ENCODE measurements at places on chromosomes 12 and 14.

- no peak for DNase-seq
Measured at GRCh38 chr12:109102491-109102890, 5.1 kb downstream of the UNG start.

DNA sequence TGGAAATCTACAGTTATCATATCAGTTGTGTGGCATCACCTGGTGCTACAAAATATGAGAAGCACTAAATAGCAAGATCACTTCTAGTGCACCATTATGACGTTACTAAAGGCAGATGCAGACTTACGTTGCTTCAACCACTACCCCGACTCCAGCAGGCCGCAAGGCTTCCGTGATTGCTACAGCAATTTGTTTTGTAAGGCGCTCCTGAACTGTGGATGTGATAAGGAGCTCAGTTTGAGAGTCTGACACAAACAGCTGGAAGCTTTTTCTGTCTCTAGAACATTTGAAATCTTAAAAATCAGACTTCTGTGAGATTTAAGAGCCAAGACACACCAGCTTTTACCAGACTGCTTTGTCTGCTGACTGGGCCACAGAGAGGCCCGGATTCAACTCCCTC is 57.0 kb downstream of the GCH1 start:
- no peak for DNase-seq

GRCh38 chr12:106586278-106586802 is 3.5 kb downstream of the RFX4 start:
- DNase-seq = no peak

- peak; percentile 94 for DNase-seq
Measured at GRCh38 chr14:23984891-23985602, 3.7 kb upstream of the DHRS4L2 start.

DNA sequence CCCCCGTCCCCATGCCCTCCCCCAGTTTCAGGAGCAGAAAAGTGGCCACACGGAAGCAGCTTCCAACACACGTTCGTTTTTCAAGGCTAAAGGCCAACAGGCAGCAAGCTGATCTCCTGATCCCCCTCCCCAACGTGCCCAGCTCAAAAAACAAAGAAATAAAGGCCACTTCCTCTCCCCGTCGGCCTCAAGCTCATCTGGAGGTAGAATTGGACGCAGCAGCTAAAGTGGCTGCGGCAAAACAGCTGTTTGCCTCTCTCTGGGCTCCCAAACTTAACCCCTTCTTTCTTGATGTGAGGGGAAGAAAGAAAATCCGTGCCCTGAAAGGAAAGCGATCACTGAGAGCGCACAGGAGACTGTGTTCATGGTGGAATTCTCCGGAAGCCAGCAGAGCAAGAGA is 66.3 kb downstream of the SCARB1 start:
- DNase-seq = no peak

DNA sequence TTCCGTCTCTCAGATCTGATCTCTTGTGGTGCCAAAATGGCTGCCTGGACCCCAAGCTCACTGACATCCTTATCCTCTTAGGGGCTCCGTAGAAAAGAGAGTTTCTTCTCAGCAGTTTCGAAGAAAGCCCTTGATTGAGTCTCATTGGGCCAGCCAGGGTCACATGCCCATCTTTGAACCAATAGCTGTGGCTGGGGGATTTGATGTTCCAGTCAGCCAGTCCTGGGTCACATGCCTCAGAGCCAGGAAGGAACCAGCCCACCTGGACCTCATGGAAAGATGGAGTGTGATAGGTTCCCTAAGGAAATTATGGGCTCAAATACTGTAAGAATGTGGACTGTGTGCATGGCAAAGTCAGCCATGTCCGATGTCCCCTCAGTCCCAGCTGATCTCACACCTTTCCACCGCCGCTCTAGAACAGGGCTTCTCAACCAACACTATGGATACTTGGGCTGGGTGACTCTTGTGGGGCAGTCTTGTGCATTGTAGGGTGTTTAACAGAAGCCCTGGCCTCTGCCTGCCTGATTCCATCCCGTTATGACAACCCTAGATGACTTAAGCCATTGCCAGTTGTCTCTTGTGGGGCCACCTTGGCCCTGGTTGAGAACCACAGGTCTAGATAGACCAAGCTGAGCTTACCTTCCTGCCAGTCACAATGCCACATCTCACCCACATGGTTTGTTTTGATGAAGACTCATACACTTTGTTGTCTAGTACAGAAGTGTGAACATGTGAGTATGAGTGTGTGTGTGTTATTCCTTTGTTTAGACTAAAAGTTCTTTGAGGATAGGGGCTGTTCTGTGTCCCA is 163.9 kb downstream of the ADGRD1 start:
- DNase-seq = no peak

DNA sequence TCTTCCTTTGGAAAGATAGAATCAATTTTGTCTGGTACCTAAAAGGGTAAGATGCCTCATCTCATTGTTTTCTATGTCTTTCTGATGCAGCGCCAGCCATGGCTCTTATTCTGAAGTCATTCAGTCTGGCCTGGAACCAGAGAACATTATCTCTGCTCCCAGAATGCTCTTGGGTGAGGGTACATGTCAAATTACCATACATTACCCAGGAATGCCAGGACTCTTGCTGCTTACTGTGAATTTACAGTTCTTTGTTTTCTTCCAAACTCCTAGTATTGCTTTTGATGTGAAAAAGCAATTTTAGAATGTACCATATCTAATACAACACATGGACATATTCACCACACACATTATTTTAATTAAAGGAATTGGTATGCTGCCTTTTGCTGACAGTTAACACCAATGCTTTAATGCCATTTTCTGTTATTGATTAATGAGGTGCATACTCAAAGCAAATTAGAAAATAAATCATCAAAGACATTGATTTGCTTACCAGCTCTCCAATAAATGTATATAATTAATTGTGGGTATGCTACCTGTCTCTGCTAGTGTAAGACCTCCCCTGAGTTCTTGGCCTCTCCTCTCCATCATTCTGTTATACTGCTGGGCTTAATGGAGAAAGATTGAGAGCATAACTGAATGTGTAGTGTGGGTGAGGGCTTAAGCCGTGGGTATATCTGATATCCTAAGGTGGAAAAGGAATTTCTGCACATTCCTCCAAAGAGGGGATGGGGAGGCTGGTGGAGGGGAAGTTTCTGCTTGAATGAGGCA is 337.7 kb downstream of the C12orf75 start:
- DNase-seq = peak; percentile 47

GRCh38 chr12:39224971-39225370 is 217.9 kb downstream of the KIF21A start:
- no peak for DNase-seq

GRCh38 chr12:1864867-1865266 is 44.5 kb downstream of the LRTM2 start:
- no peak for DNase-seq

DNA sequence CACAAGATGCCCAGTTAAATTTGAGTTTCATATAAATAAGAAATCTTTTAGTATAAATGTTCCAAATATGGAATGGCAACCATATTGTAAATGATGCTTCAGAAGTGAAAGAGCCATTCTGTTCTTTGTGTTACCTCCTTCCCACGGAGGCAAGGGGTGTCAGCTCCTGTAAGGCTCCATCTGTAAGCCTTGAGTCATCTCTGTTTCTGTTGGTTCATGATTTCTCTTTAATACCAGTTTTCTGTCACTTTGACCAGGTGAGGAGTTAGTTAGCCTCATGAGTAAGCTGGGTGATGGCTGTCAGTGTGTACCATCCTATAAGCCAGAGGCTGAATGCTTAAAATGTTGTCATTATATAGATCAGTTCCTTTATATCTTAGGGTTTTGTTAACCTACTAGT is 61.9 kb downstream of the TMEM30B start:
- DNase-seq = no peak

- DNase-seq = no peak
Measured at GRCh38 chr12:49338830-49339463, 2.0 kb upstream of the C1QL4 start.

DNA sequence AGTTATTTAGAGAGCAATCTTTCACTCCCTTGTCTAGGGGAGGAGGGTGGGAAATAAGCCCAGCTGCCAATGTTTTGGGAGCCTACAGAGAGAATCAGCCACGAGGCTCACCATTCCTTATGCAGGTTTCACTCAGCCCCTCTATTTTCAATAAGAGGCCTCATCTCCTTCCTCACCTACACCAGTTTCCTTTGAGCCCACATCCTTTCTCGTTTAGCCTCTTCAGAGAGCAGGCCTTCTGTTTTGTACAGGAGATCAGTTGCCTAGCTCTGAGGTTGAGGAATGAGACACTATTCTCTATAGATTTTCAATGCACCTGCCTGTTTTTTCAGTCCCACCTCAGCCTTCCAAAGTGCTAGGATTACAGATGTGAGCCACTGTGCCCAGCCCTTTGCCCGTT is 17.9 kb downstream of the SNAPC1 start:
- DNase-seq = no peak

- DNase-seq = no peak
Measured at GRCh38 chr12:42779186-42779859, 189.8 kb upstream of the PRICKLE1 start.

GRCh38 chr12:64086946-64087345 is 135.2 kb downstream of the KICS2 start:
- no peak for DNase-seq

DNA sequence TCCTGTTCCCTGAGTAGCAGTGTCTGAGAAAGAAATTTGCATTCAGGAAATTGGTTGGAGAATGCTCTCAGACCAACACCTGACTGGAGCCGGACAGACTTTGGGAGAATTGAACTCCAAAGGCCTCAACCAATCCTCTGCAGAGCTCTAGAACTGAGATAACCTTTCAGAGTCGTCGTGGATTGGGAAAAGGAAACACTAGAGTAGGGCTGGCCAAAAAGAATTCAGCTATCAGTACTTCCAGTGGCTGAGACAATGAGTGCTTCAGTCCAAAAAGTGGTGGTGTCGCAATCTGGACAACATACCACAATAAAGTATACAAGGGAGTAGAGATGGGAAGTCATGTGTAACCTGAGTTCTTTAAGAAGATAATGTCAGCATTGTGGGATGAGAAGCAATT is 377.1 kb downstream of the SLC16A7 start:
- peak; percentile 86 for DNase-seq

DNA sequence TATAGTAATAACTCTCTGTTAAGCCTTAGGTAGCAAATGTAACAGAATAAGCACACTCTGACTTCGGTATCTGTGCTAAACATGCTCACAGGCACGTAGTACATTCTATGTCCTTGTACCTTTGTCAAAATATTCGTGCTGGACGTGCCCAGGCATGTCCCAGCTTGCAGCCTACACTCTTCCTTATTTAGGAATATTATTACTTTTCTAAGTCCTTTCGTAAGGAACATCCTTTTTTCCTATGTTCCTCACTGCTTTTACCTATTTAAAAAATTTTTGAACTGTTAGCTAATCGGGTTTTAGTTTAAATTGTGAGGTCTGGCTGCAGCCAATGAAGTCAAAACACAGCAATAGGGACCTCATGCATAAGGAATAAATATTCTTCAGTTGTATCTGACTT is 24.1 kb upstream of the UBC start:
- DNase-seq = peak; percentile 43

DNA sequence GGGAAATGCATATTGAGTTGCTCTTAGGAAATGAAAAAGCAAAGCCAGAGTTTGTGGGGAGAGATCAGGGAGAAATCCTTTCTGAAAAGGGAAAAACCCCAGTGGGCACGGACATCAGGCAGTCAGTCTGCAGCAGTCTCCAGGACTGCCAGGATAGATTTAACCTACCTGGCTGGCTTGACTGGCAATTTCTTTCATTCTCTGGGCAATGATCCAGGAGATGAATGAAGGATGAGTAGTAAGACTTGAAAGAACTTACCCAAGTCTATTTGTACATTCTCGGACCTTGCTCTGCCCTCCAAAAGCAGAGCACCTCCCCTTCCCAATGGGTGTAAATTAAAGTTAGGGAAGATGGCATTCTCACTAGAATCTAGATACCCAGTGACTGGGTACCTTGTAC is 42.9 kb downstream of the CMAS start:
- no peak for DNase-seq

- no peak for DNase-seq
Measured at GRCh38 chr14:55404173-55404854, 7.3 kb downstream of the ATG14 start.

- DNase-seq = peak; percentile 68
Measured at GRCh38 chr14:64721391-64721791, 17.2 kb downstream of the PLEKHG3 start.

DNA sequence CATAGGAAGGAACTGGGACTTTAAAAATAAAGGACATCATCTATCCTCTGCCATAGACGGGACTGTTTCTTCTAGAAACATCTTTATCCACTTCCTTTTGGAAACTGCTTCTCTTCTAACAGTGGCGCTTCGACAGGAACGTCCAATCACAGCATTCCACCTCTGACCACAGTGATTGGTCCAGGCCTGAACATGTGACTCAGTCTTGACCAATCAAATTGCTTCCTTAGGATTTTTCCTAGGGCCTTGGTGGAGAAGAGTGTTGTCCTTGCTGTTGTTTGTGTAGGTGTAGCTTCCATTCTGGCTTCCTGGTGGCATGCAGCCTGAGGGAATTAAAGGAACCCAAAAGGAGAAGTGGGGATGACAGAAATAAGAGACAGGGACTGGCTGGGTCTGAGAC is 182.4 kb upstream of the TBX3 start:
- DNase-seq = no peak

- no peak for DNase-seq
Measured at GRCh38 chr12:2317772-2318171, 265.0 kb downstream of the CACNA1C start.

GRCh38 chr14:50560931-50561285 is 963 bp downstream of the ATL1 start:
- peak; percentile 3 for DNase-seq

DNA sequence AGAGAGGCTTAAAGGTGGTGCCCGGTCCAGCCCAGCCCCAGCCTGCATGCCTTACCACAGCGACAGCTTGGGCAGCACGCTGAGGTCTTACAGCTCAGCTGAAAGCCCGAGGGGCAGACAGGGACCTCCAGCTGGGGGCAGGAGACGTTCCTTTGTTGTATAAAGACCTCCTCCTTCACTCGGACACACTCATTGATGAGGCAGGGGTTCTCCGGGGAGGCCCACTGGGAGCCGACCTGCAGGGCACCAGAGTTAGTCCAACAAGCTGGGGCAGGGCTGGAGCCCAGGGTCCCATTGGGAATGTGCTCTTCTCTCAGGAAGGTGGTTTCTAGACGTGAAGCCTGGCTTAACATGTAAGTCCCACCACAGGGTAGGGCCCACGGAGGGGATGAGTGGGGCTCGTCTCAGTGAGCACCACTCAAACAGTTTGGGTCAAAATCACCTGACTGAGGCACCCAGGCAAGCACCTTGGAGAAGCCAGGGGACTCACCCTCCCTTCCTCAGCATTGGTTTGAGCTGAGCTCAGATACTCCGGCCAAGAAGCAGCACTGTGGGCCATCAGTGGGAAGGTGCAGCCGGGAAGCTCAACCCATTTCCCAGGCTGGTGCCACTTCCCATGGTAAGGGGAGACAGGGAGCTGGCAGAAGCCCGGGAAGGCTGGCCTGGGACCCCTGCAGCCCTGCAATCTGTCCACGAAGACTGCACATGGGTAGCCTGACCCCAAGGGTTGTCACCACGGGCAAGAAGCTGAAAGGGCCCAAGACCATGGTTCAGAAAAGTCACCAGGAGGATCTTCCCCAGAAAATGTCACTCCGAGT is 24.3 kb upstream of the ANO2 start:
- DNase-seq = no peak

DNA sequence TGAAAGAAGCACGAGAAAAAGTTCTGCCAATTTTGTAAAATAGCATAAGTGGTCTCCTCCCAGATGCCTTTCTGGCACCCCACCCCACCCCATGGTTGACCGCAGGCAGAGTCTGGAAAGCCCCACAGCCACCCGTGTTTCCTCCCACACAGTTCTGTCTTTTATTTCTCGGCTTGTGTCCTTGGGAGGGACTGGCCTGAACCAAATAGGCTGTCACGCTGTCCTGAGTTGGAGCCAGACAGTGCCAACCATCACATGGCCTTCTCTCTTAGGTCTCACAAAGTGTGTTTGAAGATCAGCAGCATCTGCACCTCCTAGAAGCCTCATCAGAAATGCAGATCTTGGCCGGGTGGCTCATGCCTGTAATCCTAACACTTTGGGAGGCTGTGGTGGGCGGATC is 10.2 kb upstream of the LTA4H start:
- no peak for DNase-seq
